ENCODE measurements at places on chromosomes 13 and 19. TPM values are rescaled to one million over a fixed set of nuclear protein-coding genes. Genes with fewer than 3 reads are reported as not detected.

Gene F10
- not detected for total RNA-seq

Gene MEIOSIN
- total RNA-seq, result not detected

Gene MICU2
- total RNA-seq, result 25.9 TPM

Gene EFNB2
- 0.40 TPM for total RNA-seq

Gene MYH14
- 0.27 TPM for total RNA-seq

GRCh38 chr13:68261105-68261504 lies 1031.0 kb upstream of the PCDH9 start:
- H3K27me3 ChIP-seq, result no peaks in the 10 kb centered on the region
- no peak for DNase-seq
- no peaks in the 10 kb centered on the region for H3K36me3 ChIP-seq
- H3K4me3 ChIP-seq, result no peak overlapping the region

- no peaks in the 10 kb centered on the region for H3K27me3 ChIP-seq
- no peaks in the 10 kb centered on the region for H3K4me1 ChIP-seq
- no peaks in the 10 kb centered on the region for H3K36me3 ChIP-seq
- H3K4me3 ChIP-seq, result no peak overlapping the region
- no peak for DNase-seq
These were observed 871 bp upstream of the CCER2 start for GRCh38 chr19:38912600-38913514.

DNA sequence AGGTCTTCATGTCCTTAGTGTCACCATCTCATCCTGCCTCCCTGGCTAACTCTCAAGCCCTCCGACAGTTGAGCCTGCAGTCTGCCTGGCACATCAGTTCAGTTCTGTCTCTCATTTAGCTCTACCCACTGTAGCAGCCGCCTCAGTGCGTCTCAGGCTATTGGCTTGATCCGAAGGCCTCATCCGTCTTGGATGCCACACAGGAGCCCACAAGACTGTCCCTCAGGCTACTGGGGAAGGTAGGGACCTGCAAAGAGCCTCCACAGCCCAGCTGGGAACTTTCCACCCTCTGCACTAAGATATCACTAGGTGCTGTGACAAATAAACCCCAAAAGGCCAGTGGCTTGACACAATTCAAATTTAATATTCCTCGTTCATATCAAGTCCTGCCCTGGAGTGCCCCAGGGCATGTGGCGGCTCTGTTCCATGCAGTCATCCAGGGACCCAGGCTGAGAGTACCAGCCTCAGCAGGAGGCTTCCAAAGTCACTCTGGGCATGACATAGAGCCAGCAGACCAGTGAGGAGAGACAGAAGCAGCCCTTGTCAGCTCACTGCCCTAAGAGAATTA lies 5.7 kb downstream of the VSTM2B start:
- no peak overlapping the region for H3K4me3 ChIP-seq
- H3K27ac ChIP-seq, result no peak overlapping the region
- H3K36me3 ChIP-seq, result no peaks in the 10 kb centered on the region

- peaks cover 46% of the 10 kb centered on the region for H3K36me3 ChIP-seq
- H3K27me3 ChIP-seq, result no peaks in the 10 kb centered on the region
- H3K27ac ChIP-seq, result no peak overlapping the region
- DNase-seq, result no peak
These were observed 16.8 kb upstream of the TMEM160 start for GRCh38 chr19:47065242-47065641.

- no peak overlapping the region for H3K27ac ChIP-seq
- no peak for DNase-seq
- H3K36me3 ChIP-seq, result peaks cover 20% of the 10 kb centered on the region
- peaks cover 12% of the 10 kb centered on the region for H3K4me1 ChIP-seq
These were observed 4.4 kb downstream of the GADD45GIP1 start for GRCh38 chr19:12952488-12953137.

GRCh38 chr13:49373716-49374115 lies 70.1 kb downstream of the CAB39L start:
- H3K4me1 ChIP-seq, result peaks cover 3% of the 10 kb centered on the region
- no peak for DNase-seq
- H3K36me3 ChIP-seq, result no peaks in the 10 kb centered on the region
- no peak overlapping the region for H3K4me3 ChIP-seq
- H3K27ac ChIP-seq, result no peak overlapping the region

DNA sequence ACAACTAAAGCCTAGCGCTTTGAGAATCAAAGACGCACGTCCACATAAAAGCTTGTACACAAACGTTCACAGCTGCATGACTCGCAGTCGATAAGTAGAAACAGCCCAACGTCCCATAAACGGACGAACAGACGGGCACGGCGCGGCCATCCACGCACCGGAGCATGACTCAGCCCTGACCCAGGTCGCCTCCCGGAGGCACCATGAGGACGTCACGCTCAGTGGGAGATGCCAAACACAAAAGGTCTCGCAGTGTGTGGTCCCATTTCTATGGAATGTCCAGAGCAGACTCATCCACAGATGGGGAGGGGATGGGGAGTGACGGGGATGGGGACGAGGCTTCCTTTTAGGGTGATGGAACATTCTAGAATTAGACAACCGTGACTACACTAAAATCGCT lies 9.4 kb downstream of the POLRMT start:
- no peak for DNase-seq
- H3K27me3 ChIP-seq, result no peaks in the 10 kb centered on the region
- no peak overlapping the region for H3K4me3 ChIP-seq
- no peaks in the 10 kb centered on the region for H3K4me1 ChIP-seq
- H3K36me3 ChIP-seq, result peaks cover 4% of the 10 kb centered on the region

GRCh38 chr13:64767054-64767453 lies 2463.1 kb downstream of the PCDH9 start:
- no peaks in the 10 kb centered on the region for H3K4me1 ChIP-seq
- no peak for DNase-seq
- H3K27me3 ChIP-seq, result no peaks in the 10 kb centered on the region
- no peak overlapping the region for H3K4me3 ChIP-seq
- H3K36me3 ChIP-seq, result no peaks in the 10 kb centered on the region
- H3K27ac ChIP-seq, result no peak overlapping the region

DNA sequence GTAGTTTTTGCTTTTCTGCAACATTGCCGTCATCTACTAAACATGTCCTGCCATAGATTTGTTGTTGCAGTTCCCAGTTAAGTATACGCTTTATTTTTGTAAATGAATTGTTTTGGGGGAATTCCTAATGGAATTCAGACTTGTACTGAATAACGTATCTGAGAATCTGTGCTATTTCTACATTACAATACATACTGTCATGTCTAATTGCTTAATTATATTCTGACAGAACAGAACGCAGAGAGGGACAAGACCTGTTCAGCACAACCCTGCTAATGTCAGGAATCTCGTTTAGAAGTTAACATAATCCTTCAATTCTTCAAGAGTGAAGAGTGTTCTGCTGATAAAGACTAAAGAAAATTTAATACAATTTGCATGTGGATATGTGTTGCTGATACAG lies 861.1 kb upstream of the KLHL1 start:
- H3K4me1 ChIP-seq, result no peaks in the 10 kb centered on the region
- no peaks in the 10 kb centered on the region for H3K36me3 ChIP-seq
- no peak overlapping the region for H3K4me3 ChIP-seq
- H3K27ac ChIP-seq, result no peak overlapping the region
- DNase-seq, result no peak

DNA sequence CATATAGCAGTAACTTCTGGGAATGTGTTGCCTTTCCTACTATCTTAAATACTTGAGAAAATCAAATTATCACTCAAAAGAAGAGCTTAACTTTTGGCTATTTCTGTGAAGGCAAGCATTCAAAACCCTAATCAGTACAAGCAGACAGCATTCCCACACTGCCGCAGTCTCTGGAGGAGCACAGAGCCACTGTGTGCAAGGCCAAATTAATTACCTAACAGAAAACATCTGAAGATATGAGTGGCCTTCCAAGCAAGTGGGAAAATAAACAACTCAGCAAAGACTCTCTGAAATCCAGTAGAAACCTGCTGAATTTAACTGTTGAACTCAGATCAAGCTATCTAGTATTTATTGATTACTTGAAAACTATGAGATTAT lies 68.2 kb downstream of the COL4A1 start:
- 0 out of 2 replicates have a peak, but pooled peaks cover 5% of the 10 kb centered on the region for H3K27me3 ChIP-seq
- no peak for DNase-seq
- no peaks in the 10 kb centered on the region for H3K36me3 ChIP-seq

DNA sequence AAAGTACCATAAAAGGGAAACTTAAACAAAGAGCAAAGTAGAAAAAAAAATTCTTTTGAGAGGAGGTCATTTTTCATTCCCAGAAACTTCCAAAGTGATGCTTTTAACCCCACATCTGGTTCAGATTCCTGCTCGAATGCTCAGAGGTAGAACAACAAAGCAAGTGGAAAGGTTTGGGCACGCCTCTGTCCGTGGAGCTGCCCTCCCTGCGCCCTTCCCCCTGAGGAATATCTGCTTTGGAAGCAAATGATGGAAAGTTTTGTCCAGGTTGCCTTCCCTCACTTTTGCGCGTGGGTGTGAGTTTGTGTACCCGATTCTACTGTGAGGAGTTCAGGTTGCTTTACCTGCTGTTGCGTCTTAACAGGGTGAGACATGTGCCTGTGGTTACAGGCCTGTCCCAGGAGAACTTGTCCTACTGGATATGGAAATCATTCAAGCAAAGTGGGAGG lies 110.2 kb downstream of the KLF5 start:
- H3K4me1 ChIP-seq, result no peaks in the 10 kb centered on the region
- H3K27me3 ChIP-seq, result no peaks in the 10 kb centered on the region
- no peak overlapping the region for H3K4me3 ChIP-seq
- DNase-seq, result no peak
- H3K27ac ChIP-seq, result no peak overlapping the region
- no peaks in the 10 kb centered on the region for H3K36me3 ChIP-seq
